KBM-7 (cell line): ENCODE measurements at places on chromosomes 13 and 19.
A peak's percentile ranks its signal among the peaks of the same experiment; 100 is the strongest.

DNA sequence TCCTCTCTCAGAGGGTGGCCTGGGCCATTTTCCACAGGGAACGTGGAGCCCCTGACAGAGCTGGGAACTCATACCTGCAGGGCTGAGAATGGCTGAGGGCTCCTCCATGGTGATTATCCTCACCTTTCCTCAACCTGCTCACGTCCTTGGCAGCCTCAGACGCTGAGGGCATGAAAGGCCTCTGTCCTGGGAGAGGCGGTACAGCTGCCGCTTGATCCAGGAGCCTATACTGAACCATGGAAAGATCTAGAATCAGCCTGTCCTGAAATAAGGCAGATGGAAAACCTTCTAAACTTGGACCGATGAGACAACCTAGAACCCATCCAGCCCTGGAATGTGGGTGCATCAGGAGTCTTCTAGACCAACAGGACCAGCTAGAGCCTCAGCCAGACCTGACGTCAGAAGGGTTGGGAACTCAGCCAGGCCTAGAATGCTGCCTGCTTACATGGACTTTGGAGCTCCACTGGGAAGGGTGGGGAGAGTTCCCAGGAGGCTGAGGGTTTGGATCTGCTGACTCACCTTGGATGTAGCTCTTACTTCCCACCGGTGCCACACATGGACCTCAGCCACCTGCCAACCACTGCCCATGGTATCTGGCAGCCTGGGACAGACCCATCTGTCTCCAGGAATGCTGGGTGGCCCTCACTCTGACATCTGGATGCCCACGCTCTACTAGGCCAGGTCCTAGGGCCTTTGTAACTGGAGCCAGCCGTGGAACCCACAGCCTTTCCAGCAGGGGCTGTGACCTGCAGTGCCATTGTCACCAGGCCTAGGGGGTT, 7.5 kb downstream of the KCTD15 start:
- DNase-seq: no peak

GRCh38 chr13:75907044-75907443, 270.9 kb downstream of the LMO7 start:
- DNase-seq: no peak

- DNase-seq: no peak
Measured at GRCh38 chr13:31761951-31762350, 22.6 kb downstream of the RXFP2 start.

DNA sequence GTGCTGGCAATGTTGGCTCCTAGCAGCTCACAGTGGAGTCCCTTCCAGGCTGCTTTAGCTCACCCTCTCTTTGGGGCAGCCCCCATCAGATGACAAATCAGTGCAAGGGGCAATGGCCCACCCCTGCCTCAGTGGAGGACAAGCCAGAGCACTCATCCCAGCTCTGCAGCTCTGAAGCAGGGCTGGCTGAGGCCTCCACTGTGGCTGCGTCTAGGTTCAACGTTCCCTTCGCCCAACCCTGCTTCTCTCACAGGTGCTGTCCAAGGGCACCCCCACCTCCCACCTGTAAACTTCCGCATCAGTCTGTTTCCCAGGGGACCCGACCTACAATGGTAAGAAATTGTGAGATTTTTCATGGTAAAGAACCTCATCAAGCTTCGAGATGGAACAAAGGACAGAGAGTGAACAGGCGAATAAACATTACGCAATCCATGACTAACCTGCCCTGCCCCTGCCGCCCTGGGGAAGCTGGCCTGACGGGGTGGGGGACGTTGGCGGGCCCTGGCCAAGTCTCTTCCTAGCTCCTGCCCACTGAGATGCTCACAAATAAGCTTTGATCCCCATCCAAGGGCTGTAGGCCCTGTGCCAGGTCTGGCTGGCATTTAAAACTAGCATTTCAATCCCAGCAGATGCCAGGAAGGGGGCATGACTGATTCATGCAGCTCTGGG, 40.5 kb downstream of the DZIP1 start:
- DNase-seq: no peak

DNA sequence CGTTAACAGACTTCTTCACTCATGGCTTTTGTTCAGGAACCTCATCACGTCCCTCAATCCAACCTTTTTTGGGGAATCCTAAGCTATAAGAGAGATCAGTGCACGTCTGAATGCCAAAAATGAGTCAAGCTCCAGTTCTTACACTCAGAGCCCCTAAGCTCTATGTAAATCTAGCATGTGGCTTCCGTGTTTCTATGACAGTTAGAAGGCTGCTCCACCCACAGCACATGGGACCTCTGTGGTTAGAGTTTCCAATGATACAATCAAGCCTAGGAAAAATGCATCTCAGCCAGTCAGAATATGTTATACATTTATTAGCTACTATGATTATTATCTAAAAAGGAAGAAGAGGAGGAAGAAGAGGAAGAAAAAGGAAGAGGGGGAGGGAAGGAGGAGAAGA, 135.9 kb downstream of the ENOX1 start:
- no peak for DNase-seq

- DNase-seq: no peak
Measured at GRCh38 chr19:45591638-45592005, 7.0 kb upstream of the OPA3 start.

DNA sequence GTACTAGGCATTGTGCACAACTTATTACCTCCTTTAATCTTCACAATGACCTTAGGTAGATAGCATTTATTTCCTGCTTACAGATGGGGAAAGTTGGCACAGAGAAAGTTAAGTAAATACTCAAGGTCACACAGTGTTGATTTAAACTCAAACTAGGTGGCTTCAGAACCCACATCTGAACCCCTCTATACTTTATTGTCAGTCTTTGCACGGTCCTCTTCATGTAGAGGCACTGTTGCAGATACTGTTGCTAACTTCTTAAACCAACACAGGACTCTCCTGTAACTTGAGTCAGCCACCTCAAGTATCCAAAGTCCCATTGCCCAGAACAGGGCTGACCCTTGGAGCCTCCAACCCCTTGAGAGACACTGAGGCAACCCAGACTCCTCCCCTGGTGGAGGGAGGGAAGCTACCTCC, 48.8 kb downstream of the FRY start:
- no peak for DNase-seq

DNA sequence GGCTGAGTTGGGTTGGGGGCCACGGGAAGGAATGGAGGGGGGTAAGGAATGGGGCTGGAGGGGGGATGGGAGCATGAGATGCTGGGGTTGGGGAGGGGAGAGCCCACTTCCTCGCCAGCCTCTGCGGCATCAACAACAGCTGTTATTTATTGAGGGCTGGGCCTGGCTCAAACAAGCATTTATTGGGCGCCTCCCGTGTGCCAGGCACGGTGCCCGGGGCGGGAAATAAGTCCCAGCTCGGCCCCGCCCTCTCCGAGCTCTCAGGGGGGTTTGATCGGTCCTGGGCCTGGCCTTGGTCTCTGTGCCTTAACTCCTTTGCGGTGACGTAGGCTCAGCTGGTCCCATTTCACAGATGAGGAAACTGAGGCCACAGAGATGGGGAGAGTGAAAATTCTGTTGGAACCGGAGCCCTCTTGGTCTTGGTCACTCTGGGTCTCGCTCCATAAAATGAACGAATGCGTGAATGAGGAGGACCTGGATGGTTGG, 919 bp upstream of the ADAMTS10 start:
- peak; percentile 25 for DNase-seq

DNA sequence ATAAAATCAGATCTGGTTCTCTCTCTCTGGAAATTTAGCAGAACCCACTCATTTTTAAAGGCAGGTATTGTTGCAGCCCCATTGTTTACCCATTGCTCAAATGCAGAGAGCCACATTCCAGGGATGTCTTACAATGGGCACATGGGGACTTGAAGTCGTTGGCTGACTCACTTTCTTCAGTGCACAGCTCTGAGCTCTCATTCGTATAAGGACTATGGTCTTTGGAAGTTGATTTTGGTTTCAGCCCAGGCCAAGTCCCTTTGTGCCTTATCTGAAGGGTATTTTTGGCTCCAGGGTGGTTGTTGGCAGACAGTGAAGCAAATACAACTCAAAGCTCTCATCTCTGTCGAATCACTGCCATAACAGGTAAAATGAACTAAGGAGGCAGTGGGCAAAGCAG, 47.3 kb upstream of the CLDN10 start:
- DNase-seq: no peak

- DNase-seq: no peak
Measured at GRCh38 chr13:24168979-24169378, 8.5 kb downstream of the SPATA13 start.

DNA sequence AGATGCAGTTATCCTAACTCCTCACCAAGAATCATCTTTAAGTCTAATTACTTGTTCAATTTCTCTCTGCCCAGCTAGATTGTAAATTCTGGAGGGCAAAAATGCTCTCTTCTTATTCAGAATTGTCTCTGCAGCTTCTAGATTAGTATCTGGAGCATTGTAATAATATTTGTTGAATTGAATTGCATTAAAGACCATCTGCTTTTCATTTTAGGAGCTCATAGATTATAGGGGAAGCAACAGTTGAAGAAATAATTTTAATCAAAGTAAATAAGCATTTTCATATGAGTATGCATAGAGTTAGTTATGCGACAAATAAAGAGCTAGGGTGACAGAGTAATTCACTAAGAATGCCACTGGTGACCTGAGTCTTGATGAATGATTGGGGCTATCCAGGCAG, 222.8 kb downstream of the SPRY2 start:
- DNase-seq: no peak

GRCh38 chr19:31718898-31719297, 369.7 kb upstream of the TSHZ3 start:
- no peak for DNase-seq

DNA sequence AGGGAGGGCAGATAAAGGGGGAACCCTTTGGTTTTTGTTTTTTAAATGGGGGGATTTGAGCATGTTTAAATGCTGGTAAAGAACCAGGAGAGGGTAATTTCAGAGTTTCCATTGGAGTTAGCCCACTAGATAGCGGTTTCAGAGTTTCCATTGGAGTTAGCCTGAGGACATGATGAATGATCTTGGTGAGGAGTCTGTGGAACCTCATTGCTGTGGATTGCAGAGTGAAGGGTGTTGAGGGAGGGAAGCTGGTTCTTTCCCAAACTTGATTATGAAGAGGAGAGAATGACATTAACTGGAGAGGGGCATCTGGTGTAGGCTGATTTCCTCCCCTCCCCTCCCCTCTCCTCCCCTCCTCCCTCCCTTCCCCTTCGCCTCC, 5.0 kb downstream of the WASF3 start:
- DNase-seq: no peak

DNA sequence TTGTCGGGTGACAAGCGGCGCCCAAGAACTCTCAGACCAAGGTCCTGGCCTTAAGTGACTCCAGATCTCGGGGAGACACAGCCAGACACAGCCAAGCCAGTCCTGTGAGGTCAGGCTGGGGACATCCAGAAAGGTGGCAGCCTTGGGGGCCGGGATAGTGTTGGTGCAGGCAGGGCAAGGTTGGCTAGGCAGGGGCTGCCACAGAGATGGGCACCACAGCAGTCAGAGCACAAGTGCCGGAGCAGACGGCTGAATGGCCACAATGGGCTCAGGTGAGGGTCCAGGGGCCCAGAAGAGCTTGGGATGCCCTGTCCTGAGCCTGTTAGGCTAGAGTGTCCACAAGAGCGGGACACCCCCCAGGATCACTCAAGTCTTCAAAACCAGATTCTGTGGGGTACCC, 32.2 kb downstream of the MAU2 start:
- DNase-seq: no peak

DNA sequence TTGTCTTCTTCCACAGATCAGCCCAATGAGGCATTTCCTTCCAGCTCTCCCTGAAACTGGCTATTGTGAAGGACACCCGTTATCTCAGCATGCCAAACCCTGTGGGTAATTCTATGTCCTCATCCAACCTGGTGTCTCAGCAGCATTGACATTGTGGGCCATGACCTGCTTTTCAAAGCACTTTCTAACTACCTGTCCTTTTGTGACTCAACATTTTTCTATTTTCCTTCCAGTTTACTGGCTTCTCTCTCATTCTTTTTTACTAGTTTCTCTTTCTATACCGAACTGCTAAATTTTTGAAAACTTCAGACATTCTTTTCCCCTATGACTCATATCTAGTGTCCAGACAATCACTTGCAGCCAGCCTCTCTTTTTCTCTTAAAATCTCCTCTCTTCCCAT, 136.4 kb upstream of the HTR2A start:
- no peak for DNase-seq

DNA sequence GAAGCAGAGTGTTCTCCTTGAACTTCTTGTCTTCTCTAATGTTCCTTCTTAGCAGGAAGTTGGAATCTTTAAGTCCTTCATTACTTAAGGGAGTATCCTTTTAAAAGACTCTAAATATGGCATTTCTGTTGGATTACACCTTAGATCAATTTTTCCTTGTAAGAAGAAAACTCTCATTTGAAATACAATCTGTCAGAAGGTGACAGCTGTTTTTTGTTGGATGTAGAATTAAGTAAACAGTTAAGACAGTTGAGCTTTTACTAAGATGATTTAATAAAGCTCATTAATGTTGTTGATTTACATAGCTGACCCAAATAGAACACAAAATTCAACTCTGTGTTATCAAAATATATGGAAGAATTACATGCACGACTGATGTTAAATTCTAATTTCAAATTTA, 16.7 kb upstream of the MBNL2 start:
- DNase-seq: no peak

GRCh38 chr13:50116430-50116973, 101.3 kb downstream of the KCNRG start:
- no peak for DNase-seq

DNA sequence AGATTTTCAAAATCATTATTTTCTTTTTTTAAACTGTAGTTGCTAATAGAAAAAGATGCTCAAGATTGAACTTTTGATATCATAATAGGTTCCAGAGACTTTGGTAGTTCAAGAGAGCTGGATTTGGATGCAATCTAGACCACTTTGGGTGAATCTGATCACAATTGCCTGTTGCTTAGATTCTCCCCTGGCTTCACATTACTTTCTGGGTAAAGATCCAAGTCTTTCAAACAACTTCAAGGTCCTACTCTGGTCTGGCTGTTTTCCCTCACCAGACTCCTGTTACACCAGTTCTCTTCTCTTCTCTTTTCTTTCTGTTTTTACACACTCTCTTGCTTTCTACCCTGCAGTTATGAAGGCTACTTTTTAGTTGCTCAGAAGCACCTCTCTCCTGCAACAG, 7.4 kb upstream of the SPRY2 start:
- no peak for DNase-seq

DNA sequence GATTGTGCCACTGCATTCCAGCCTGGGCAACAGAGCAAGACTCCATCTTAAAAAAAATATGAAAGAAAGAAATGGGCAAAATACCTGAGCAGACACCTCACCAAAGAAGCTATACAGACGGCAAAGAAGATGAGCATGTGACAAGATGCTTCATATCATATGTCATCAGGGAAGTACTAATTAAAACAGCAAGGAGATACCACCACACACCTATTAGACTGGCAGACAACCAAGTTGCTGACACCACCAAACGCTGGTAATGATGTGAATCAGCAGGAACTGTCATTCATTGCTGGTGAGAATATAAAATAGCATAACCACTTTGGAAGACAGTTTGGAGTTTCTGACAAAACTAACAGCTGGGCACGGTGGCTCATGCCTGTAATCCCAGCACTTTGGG, 11.5 kb upstream of the TFDP1 start:
- no peak for DNase-seq
